NCI-H1417 (cell line): ENCODE measurements at places on chromosomes 5 and 9.

GRCh38 chr9:7093040-7093439 lies 335.3 kb downstream of the KDM4C start:
- no peak for DNase-seq

DNA sequence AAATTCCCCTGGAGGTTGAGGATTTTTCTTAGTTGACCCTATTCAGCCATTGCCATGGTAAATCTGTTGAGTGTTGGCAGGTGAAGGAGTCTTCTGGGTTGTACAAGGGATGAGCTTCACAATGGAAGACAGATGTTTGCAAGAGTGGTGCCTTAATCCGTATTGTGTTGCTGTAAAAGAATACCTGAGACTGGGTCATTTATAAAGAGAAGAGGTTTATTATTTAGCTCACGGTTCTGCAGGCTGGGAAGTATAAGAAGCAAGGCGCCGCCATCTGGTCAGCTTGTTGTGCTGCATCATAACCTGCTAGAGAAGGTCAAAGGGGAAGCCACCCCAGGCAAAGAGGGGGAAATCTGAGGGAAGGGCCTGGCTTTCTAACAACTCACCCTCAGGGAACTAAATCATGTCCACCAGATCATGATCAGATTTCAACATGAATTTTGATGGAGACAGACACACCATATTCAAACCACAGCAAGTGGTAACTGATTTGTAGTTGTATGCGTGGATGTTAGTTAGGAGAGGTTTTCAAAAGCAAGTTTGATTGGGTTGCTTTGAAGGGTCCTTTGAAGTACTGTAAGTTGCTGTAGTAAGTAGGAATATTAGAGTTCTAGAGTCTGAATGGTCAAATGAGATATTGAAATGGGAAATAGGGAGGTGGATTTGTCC lies 2.5 kb downstream of the TNPO1 start:
- DNase-seq, result peak; percentile 65

- no peak for DNase-seq
Measured at GRCh38 chr5:73687357-73687756, 61.4 kb downstream of the ARHGEF28 start.

GRCh38 chr9:129669141-129669718 lies 3.8 kb downstream of the PRRX2 start:
- peak; percentile 15 for DNase-seq

DNA sequence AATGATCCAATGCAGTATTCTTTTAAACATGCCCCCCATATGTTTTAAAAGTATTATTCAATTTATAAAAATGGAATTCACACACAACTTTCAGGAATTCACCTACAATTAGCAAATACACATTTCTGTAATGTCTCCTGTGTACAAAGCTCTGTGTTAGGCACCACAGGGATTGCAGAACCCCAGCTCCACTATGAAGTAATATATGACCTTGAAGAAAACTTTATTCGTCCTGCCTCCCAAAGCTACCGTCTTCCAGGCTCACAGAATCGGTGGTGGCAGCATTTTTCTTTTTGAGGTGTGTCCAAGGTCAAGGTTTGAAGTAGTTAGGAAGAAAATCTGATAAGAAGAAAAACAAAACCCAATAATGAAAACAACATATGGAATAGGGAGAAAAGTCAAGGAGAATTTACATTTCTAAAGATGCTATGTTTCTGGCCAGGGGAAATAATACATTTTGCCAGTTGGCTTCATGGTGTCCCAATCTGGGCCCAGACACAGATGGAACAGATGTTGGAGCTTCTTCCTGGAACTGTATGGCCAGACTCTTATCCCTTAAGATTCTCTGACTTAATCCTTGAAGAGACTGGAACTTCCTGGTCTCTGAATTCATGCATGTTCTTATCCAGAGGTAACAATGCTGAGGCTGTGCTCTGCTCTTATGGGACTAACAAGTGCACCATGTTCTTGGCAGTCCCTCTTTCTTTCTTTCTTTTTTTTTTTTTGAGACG lies 22.0 kb upstream of the LVRN start:
- DNase-seq, result no peak

GRCh38 chr5:81021486-81021885 lies 61.3 kb downstream of the RASGRF2 start:
- DNase-seq, result no peak

GRCh38 chr5:146880966-146881365 lies 2.4 kb upstream of the PPP2R2B start:
- no peak for DNase-seq

DNA sequence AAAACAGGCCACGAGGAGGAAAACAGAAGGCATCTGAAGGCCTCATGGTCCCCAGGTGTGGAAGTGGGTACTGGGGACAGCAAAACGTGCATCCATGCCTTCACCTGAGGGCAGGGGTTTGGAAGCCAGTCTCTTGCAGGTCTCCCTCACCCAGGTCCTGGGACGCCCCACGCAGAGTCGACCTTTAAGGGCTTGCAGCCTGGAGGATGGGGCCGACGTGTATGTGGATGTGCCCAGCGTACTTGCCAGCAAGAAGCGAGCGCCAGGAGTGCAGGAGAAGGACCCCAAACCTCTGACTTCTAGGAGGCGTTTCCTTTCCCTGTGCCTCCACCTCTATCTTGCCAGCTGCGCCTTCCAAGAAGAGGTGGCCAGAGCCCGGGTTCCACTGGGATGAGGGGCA lies 65.9 kb downstream of the OTULIN start:
- no peak for DNase-seq

DNA sequence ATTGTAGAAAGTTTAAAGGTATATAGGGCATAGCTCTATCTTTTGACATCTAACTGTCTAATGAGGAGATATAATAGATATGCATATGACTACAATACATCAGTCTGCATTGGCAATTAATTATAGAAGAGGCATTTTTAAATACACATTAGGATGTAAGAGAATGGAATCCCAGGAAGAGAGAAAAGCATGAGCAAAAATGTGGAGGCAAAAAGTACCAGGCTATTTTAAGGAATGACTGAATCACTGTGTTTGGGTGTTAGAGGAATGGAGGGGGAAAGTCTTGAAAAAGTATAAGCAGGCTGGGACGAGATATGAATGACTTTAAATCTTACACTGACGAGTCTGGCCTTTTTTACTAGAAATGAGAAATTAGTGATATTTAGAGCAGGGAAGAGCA lies 138.4 kb upstream of the ZNF462 start:
- no peak for DNase-seq

DNA sequence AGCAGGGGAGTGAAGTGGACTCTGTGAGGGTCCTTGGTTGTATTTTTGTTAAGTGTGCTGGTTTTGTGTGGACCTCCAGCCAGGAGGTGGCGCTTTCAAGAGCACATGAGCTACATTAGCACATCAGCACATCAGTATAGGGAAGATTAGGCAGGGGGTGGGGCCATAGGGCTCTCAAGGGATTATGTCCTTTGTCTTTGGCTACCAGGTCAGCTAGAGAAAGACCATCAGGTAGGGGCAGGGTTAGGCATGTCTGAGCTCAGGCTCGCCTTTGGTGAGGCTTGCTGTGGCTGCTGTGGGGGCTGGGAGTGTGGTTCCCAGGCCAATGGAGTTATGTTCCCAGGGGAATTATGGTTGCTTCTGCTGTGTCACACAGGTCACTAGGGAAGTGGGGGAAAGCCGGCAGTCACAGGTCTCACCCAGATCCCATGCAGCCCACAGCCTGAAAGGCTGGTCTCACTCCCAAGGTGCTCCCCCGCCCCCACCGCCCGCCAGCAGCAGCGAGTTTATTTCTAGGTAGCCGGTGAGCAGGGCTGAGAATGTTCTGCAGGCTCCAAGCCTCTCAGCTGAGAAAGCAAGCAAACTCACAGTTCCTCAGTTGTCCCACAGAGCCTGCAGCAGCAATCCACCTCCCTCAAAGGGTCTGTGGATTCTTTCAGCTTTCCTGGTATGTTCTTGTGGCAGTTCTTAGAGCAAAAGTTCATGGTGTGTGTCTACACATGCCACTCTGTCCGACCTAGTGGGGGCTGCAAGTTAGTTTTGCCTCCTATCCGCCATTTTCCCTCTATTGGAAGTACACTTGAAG lies 13.7 kb downstream of the OR1J1 start:
- peak; percentile 23 for DNase-seq

DNA sequence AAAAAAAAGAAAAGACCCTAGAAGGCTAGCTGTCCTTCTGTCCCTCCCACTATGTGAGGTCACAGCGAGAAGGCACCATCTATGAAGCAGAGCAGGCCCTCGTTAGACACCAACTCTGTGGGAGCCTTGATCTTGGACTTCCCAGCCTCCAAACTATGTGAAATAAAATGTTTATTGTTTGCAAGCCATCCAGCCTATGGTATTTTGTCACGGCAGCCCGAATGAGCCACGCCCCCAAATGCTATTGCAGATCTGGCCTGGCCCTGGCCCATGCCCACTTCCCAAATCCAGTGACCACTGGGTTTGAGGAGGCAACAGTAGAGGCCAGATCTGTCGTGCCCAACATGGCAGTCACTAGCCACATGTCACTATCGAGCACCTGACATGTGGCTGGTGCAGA lies 10.8 kb downstream of the STK10 start:
- DNase-seq, result no peak

DNA sequence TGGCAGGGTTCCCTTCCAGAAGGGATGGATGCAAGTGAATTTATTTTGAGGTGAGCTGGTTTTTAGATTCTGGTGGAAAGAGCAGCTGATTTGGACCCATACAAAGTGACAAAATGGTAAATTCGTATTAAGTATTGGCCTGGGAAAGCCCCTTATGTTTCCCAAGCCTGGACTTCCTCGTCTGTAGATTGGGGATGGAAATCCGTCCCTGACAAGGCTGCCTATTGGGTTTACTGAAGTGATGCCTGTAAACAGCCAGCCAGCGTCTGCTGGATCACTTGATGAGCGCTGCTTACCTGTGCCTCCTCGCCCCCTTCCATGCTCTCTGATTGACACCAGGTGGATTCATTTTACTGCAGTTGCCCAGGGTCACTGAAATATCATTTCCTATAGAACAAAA lies 233.8 kb downstream of the GADD45G start:
- DNase-seq, result no peak

DNA sequence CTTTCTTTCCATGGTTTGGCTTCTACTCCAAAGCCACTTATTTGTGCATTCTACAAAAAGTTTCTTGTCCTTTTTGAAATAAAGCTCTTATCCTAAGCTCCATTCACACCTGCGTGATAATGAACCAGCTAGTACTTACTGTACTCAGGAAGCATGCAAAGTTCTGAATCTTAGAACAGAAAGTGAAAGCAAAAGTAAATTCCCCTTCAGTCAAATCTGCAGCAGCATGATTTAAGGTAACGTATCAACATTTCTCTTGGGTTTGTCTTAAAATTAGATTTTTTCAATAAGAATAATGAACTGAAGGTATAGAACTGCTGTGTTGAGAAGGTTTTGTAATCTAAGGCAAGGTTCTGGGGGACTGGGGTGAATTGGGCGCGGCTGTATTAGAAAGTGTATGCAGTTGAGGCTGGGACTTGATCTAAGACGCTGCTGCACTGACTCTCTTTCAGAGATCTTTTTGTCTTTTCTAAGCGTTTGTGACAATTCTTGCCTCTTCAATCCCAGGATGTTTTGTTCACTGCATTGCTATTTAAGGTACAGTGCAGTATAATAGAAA lies at the start of gene ERAP2:
TSS of gene ERAP2 (plus strand) at position 209 of the 559 bp plus-strand sequence. CDS start 3,186 bp downstream, outside the sequence.
- DNase-seq, result peak; percentile 20

- DNase-seq, result peak; percentile 7
Measured at GRCh38 chr5:132506094-132506692, 15.6 kb upstream of the IRF1 start.

DNA sequence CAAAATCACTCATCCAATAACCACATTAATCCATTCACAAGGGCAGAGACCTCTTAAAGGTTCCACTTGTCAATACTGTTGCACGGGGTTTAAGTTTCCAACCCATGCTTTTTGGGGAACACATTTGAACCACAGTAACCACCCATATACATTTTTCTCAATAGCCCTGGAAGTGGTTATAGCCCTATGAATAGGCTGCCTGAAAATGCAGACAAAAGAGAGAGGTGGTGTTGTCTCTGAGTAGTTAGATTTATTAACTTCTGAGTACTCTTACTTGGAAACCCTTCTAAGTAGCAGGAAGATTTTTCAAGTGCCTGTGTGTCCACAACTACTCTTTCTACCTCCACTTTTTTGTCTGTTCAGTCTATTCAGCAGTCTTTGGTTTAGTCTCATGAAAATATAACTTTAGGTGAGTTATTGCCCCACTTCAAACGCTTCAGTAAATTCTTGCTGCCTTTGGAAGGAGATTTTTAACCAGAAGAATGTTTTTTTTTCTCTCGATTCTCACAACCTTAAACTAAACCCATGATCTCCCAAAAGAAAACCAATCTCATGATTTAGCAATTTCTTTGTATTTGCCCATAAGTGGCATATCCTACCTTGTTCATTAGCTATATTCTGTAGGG lies 42.6 kb downstream of the ARHGEF28 start:
- DNase-seq, result no peak

- no peak for DNase-seq
Measured at GRCh38 chr9:89719202-89719601, 114.4 kb downstream of the GADD45G start.

DNA sequence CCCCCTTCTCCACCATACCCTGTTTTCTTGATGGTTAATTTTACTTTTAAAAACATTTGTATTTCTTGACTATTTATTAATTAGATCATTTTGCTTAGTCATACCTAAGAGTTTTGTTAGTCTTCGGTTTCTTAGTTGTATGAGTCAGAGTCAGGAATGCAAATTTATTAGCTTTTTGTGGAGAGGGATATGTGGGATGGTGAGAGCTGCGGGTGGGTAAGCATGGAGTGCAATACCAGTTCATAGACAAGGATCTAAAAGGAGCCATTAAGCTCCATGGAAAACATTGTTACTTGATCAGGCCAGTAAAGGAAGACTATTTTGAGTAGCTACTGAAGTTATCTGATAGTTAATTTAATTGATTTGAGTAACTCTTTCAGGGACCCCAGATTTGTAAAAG lies 77.5 kb downstream of the ZSWIM6 start:
- DNase-seq, result no peak

DNA sequence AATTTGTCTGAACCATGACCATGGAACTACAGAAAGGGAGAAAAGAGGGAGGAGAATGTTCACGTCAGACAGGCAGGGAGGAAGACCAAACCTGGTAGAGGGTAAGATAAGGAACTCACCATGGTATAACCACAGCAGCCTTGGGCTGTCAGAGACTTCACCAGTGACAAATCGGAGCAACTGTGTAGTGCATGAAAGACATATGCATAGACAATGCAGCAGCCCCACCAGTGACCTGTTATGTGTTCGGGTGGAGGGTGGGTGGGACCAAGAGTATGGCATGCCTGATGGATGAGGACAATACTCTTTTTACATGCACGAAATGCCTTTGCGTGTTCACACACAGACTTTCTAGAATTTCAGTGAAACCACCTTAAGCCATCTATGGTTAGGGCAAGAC lies 221.8 kb upstream of the RASEF start:
- DNase-seq, result no peak

- no peak for DNase-seq
Measured at GRCh38 chr5:157764531-157764930, 21.0 kb downstream of the LSM11 start.

DNA sequence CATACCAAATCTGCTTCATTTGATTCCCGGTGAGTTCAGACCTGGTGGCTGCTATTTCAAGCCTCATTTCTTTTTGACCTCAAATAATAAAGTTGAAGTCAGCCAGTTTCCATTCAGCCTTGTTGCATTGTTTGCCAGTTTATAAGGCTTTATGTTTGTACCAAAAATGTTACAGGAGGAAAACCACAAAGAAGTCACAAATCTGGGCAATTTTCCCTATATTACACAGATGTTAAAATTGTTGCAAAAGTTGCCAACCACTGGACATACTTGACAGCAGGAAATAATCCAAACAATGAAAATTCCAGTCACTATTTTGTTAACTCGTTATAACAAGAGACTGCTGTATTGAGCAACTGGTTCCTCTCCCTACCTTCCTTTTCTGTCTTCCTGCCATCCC lies 1325.0 kb upstream of the DMAC1 start:
- no peak for DNase-seq

- no peak for DNase-seq
Measured at GRCh38 chr9:37200433-37201005, 80.1 kb downstream of the ZCCHC7 start.
